ENCODE measurements at places on chromosomes 6 and 20.

GRCh38 chr6:97440590-97441176 is 157.7 kb upstream of the MMS22L start:
- DNase-seq: no peak

DNA sequence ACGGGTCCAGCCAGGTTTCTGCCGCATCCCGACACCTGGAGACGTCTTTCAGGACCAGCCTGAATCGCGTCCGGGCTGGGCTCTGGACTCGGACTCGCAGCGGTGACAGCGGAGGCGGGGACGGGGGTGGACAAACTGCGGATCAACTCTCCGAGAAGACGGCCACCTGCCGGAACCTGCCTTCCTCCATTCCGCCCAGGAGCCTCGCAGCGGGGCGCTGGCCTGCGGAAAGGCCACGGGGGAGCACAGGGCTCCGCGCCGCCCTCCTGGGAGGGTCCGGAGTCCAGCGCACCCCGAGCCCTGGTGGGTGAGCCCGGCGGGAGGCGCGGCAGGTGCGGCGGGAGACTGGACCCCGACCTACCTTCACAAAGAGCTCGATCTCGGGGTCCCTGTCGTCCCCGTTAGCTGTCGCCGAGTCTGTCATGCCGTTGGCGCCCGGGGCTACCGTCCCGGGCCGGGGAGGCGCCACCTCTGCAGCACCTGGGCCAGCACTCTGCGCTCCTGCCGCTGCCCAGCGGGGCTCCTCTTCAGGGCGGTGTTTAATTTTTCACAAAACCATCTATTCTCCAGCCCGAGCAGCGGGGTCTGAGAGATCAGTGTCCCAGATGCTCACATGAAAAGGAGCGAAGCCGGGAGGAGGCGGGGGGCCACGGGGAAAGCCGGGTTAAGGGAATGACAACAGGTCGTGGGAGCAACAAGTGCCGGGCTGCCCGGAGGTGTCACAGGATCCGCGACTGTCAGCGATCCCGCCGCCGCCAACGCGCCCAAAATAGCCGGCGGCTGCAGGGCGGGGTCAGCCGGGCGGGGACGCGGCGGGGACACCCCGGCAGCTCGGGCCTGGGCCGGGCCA is at the start of gene CLIC5:
CLIC5 (minus strand) TSS at position 742 of the 850 bp plus-strand sequence; CDS start at position 424, 318 bp downstream.
- DNase-seq: peak; percentile 55

DNA sequence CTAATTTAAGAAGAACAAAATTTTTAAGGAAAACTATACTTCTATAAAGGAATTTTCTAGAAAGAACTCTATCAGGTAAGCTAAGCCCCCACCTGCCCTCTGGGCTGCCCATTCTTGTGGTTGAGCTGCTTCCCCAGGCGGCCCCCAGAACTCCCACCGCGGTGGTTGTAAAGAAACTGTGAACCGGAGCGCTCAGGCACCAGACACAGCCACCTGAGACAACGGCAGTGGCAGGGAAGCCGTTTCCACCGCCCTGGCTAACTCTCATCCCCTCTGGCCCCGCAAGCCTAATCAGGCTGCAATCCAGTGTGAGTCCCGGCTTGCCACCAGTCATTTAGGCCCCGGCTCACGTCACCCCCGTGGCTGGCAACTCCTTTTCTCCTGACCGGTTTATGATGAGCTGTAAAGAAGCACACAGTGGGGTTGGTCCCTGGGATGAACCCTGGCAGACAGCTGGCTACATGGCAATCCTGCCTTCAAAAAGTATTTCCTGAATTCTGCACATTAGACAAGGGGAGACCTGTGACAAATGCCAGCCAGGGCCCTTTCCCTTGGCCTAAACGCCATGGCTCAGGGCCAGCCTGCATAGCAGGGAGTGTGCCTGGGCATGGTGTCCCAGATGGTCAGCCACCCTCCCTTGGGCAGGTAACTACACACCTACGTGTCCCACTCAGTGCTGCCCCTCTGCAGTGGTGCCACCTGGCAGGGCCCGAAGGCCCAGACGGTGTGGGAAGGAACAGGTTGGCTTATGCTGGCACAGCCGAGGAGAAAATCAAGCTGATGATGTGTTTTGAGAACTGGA is 63.8 kb upstream of the GPR31 start:
- DNase-seq: no peak

DNA sequence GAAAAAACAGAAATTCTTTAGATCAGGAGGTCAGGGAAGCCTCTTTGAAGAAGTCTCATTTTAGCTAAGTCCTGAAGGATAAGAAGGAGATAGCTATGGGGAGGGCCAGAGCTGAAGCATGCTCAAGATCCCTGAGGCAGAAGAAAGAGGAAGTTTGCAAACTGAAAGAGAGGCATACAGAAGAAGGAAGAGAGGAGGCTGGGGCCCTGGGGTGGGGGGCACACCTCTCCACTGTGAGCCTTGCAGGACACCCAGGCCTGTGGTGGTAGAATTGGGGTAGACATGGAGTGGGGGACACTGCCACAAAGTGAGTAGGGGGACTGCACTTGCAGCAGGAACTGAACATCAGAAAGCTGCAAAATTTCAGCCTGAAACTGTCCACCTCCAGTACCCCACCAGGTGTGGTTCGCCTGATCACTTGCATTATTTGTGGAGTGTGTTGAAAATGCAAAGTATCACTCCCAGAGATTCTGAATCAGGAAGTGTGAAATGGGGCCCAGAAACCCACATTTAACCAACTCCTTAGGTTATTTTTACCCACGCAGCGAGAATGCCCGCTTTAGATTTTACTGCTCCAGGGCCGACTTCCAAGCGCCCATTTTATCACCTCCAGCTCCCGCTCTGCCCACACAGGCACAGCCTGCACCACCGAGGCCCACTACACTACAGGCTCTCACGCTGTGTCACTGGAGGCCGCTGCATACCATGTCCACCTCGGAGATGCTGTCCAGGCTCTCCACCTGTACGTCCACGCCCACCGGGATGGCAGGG is 44.0 kb downstream of the GABRR2 start:
- no peak for DNase-seq

DNA sequence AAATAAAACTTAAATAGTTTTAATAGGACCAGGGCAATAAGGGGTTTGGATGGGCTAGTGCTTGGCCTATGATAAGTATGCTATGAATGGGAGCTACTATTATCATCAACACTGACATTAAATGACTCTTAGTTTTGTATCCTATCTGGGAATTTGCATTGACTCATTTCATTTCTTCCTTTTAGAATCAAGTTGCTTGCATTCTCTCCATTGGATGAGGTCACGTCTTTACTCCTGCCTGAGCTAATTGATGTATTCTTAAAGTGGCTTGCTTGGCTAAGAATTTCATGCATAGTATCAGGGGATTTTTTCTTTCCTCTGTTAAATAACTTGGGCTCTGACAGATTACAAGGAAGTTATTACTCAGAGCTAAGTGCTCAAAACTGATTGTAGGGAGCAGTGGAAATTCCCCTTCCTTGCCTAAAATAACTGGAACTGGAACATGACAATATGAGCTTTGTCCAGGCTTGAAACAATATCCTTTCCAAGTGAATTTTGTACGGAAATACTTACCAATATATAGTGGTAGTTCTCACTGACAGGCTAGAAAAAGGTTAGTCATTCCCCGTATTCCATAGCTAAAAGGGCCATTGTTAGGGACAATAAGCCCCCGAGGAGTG is 169.9 kb downstream of the BCAS1 start:
- DNase-seq: no peak

DNA sequence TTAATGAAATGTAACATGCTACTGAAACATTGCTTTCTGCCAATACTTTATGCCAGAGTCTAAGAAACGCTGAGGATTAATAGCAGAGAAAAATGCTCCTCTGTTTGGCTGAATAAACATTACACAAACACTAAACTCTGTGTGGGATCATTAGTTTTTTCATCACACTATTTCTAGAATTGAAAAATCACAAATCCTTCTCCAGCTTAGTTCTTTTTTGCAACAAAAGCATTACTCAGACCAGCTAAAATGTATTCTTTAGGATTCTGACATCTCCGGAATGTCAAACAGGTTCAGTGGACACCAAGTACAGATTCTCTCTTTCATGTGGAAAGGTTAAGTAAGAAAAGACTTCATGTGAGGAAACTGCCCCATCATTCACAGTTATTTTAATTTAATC is 226.9 kb downstream of the SIM1 start:
- no peak for DNase-seq

DNA sequence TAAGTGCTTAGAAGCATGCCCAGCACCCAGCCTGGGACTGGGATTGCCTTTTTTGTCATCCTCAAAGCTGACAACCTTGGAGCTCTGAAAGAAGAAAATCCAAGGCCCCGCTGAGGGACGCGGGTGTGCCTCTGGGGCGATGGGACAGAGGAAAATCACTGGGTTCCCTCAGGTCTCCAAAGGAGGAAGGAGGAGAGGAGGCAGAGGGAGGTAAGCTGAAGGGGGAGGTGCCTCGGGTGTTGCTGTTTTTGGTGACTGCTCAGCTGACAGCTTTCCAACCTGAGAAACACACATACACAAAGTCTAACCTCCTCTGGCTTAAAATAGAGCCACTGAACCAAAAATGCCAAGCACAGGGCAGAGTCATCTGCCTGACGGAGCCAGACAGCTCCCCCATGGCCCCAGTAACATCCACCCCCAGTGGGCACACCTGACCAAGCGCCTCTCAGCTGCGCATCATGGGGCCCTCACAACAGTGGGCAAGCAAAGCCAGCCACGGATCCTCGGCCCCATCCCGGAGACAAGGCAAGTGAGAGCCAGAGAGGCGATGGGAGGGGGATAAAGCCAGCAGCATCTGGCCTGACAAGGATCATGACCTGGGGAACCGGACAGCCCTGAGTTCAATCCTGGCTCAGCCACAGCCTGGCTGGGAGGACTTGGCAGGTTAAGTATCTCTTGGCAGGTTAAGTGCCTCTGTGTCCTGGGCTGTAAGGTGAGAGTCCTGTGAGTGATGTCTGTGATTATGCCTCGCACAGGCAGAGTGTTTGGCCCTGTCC is 3.2 kb upstream of the KCNK15 start:
- no peak for DNase-seq

GRCh38 chr6:71134929-71135642 is 153.5 kb upstream of the OGFRL1 start:
- no peak for DNase-seq

DNA sequence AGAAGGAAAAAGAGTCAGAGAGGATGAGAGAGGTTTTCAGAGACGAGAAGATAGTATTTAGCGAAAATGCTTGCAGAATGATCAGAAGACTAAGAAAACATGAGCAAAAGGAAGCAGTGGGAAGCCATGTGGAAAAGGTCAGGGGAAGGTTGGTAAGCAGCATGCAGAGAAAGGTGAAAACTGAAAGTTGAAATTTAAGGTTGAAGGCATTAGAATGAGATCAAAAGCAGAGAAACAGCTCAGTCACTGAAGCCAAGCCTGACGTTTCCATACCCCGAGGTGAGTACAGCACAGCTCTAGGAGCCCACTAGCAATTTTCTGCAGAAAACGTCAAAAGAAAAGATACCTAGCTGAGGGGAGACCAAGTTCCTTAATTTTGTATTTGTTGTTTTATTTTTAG is 19.1 kb upstream of the TFB1M start:
- peak; percentile 6 for DNase-seq

DNA sequence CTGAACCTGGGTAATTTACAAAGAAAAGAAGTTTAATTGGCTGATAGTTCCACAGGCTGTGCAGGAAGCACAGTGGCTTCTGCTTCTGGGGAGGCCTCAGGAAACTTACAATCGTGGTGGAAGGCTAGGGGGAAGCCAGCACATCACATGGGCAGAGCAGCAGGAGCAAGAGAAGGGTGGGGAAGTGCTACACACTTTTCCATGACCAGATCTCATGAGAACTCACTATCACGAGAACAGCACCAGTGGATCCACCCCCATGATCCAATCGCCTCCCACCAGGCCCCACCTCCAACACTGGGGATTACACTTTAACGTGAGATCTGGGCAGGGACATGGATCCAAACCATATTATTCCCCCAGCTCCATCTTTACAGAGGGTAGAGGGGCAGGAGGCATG is 166.4 kb downstream of the NFATC2 start:
- DNase-seq: no peak

DNA sequence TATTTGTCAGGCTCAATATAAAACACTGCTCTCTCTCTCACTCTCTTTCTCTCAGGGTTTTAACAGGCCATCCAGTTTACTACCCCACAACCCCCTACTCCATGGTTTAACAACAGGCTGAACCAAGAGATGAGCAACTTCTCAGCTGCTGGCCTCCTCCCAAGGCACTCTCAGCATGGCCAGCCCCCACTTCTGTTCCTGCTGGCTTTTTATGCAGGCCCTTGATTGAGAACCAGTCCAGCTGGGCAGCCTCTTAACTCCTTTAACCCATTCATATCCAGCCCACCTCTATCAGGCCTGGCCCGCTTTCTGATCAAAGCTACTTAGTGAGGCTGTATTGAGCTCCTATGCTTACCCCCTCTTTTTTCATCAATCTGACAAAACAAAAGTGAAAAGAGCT is 346.8 kb upstream of the POU3F2 start:
- DNase-seq: no peak

DNA sequence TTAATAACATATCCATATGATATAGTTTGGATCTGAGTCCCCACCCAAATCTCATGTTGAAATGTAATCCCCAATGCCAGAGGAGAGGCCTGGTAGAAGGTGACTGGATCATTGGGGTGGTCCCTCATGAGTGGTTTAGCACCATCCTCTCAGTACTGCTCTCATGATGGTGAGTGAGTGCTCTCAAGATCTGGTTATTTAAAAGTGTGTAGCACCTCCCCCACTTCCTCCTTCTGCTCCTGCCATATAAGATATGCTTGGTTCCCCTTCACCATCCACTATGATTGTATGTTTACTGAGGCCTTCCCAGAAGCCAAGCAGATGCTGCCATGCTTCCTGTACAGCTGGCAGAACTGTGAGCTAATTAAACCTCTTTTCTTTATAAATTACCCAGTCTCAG is 22.9 kb downstream of the IRF4 start:
- DNase-seq: no peak

GRCh38 chr6:97819710-97820109 is 536.7 kb upstream of the MMS22L start:
- no peak for DNase-seq

- DNase-seq: no peak
These were observed 115.2 kb downstream of the BMP2 start for GRCh38 chr20:6882561-6883291.

Data from CD4-positive, alpha-beta T cell treated with Interleukin-17A for 4 hours (primary cell).